ENCODE measurements at places on chromosomes 7 and 10. TPM values are rescaled to one million over a fixed set of nuclear protein-coding genes. Genes with fewer than 3 reads are reported as not detected.

Gene NPTX2
- total RNA-seq, result 0.22 TPM

Gene ELN
- 0.11 TPM for total RNA-seq

Gene TLX1
- total RNA-seq, result not detected

Gene PRSS1
- not detected for total RNA-seq

Gene PPA1
- total RNA-seq, result 66.0 TPM

Gene WDR86
- not detected for total RNA-seq

Gene GPR22
- not detected for total RNA-seq

Gene SLC13A1
- not detected for total RNA-seq

Gene PNLIPRP2
- total RNA-seq, result not detected

Gene DENND10
- 28.8 TPM for total RNA-seq

GRCh38 chr10:27390681-27391080 lies 113.4 kb upstream of the RAB18 start:
- DNase-seq, result no peak

DNA sequence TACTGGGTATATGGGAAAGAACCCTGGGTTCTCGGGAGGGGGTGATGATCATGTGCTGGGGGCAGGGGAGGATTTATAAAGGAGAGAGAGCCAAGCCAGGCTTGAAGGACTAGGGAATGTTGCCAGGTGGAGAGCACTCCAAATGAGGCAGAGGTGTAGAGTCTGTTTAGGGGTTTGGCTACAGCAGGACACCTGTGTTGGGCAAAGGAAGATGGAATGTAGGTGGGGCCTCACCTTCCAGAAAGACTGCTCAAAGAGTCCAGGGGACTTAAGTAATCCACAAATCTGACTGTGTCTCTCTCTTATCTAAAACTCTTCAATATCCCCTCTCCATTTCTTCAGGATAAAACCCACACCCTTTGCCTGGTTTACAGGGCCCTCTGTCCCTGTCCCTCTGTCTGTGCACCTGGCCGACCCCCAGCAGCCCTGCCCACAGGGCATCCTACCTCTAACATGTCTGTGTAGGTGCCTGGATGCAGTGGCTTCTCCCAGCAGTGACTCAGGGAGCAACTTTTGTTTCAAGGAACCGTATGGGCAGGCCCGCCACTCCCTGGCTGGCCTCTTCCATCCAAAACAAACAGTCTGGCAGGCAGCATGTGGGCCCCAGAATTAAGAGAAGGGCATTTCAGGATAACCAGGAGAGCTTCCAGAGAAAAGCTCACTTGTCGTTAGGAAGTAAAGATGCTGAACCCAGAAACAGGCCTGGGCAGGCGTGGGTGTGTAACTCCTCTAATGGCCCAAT lies 10.6 kb upstream of the PLEKHA1 start:
- DNase-seq, result no peak

GRCh38 chr10:3812141-3812540 lies 27.1 kb upstream of the KLF6 start:
- DNase-seq, result no peak

GRCh38 chr7:50068026-50068425 lies 25.0 kb downstream of the ZPBP start:
- DNase-seq, result peak; percentile 48

DNA sequence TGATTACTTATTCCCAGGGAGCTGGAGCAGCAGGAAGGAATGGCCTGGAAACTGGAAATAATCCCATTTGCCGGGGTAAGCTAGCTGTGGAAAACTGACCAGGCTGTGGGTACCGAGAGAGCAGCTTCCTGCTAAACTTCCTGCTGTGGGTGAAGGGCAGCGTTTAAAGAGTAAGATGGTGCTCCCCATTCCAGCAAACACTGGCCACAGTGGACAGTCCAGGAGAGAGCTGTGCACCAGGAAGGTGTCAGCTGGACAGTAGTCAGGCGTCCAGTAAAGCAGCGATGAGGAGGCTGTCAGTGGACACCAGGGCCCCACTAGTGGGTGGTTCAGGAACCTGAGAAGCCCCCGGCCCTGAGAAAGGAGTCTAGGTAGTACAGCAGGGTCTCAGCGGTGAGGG lies 55.4 kb downstream of the TBXAS1 start:
- no peak for DNase-seq

- DNase-seq, result no peak
Measured at GRCh38 chr7:140889150-140889549, 35.6 kb downstream of the BRAF start.

- no peak for DNase-seq
Measured at GRCh38 chr7:49772916-49773217, 571 bp upstream of the VWC2 start.

DNA sequence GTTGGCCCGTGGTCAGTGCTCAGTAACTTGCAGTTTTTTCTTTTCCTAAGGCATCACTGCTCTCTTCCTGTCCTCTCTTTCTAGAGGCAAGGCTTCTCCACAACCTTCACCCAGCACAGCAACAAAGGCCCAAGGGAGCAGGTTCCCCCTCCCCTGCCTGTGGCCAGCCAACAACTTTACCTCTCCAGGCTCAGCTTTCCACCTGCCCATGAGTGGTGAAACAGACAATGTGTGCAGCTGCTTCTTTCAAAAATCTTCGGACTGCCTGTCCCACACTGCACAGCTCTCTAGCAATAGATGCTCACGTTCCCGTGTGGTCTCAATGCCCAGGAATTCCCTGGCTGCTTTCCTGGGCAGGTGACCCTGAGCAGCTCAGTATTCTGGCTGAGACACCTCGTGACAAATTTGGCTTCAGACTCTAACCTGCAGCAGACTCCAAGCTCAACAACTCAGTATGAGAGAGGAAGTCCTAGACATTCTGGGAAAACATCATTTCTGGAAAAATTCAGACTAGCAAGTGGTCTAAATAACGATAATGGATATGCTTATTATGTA lies 28.9 kb upstream of the TMEM72 start:
- no peak for DNase-seq

- no peak for DNase-seq
Measured at GRCh38 chr10:47060356-47060755, 149.1 kb downstream of the PTPN20 start.

DNA sequence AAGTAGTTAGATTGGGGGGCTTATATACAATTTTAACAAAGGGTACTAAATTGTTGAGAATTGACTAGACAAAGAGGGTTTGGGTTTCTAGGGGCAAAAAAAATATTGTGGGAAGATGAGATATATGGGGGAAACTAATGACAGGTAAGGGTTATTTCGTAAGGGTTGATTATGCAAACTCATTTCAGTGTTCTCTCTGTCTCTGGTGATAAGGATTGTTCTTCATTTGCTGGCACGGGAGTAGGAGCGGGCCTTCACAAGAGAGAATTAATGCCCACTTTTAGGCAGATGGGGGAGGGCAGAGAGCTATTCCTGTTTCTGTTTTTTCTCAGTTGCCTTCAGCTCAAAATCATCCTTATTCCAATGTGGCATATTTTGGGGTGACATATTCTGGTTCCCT lies 258.4 kb downstream of the EXOC4 start:
- no peak for DNase-seq

DNA sequence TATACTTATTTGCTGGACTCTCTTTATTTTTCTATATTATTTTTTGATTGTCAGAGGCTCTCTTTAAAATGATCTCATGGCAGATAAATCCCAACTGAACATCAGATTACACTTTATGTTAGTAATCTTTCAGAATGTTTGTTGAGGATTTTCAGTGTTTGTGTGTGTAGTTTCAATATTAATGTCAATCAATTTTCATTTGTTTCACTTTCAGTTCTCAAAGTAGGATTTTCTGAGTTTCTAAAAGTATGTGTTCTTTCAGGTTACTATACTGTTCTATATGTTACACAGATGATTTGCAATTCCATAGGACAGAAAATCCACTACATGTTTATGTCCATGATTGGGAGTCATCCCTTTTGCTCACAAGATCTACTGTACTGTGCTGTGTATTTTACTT lies 311.9 kb upstream of the POT1 start:
- no peak for DNase-seq

DNA sequence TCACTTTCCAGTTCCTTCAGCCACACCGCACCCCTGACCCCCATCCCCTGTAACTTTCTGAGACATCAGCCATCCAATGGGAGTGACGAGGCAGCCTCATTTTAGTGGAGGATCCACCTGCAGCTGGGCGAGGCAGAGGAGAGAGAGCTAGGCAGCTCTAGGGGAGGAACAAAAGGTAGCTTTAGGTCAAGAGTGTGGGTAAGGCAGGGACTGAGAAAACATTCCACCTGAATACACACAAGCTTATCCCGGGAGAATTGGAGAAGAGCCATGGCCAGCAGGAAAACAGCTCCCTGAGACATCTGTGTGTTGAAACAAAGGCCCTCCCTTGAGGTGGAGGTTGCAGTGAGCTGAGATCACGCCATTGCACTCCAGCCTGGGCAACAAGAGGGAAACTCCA lies 6.7 kb upstream of the KLRG2 start:
- DNase-seq, result no peak

- no peak for DNase-seq
Measured at GRCh38 chr7:55157764-55158105, 138.9 kb downstream of the EGFR start.

DNA sequence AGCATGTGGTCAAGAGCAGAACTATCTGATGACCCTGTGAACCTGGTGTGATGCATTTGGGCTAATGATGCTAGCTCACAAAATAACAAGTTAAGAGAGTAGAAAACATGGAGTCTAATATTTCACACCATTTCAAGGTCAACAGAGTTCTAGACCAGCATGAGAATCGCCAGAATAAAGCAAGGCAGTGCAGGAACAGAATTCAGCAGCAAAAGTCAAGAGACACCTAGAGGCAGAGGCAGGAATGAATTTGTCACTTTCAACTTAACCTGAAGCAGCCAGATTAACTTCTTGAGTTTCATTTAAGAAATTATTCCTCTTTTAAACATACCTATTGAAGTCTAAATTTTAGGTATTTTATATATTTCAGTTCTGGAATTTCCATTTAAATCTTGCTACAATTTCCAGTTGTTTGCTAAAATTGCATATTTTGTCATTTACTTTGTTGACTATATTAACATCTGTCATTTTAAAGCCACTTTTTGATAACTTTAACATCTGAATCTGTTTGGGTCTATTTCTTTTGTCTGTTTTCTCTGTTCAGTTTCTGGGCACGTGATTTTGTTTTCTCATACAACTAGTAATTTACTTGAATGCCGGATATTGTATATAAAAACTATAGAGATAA lies 44.2 kb upstream of the PRSS58 start:
- DNase-seq, result no peak

- no peak for DNase-seq
Measured at GRCh38 chr7:53993224-53993623, 549.0 kb upstream of the VSTM2A start.

DNA sequence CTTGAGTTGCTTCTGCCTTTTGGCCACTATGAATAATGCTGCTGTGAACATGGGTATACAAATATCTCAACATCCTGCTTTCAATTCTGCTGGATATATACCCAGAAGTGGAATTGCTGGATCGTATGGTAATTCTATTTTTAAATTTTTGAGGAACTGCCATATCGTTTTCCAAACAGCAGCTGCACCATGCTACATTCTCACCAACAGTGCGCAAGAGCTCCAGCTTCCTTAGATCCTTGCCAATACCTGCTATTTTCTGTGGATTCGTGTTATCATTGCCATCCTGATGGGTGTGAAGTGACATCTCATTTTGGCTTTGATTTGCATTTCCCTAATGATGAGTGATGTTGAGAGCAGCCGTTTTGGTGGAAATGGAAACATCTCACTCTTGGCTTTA lies 26.7 kb downstream of the FRMD4A start:
- DNase-seq, result no peak

DNA sequence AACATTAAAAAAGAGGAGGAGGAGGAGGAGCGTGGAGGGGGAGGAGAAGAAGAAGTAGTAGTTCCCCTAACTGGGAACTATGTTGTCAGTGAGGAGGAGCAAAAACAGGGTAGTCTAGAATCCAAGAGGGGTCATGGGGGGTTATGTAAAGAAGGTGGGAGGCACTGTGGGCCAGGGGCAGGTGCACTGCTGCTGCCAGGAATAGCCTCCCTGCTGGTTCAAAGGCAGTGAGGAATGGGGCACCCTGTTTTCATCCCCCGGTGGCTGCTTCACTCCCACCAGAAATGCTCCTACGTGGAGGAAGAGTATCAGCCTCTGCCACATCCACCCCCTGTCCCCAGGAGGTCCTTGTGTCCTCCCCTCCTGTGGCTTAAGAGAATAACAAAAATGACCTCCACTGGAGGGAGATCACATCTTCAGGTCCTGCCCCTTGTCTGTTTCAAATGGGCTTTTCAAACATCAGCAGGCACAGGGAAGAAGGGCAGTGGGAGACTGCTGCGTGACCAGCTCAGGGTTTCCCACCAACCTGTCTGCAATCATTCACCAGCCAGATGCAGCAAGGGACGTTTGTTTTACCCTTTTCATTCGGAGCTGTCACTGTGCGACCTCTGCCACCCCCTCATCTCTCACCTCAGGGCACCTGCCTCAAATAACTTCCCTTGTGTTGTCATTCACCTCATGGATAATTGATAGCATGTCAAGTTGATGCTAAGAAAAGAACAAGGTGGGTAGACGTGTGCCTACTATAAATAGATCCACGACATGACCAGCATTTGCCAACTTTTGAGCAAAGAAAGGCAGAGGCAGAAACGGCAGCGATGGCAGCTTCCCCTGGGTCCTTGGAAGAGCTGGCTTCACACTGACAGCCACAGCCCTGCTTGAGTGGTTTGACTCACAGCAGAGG lies 92.6 kb downstream of the DGKI start:
- no peak for DNase-seq

DNA sequence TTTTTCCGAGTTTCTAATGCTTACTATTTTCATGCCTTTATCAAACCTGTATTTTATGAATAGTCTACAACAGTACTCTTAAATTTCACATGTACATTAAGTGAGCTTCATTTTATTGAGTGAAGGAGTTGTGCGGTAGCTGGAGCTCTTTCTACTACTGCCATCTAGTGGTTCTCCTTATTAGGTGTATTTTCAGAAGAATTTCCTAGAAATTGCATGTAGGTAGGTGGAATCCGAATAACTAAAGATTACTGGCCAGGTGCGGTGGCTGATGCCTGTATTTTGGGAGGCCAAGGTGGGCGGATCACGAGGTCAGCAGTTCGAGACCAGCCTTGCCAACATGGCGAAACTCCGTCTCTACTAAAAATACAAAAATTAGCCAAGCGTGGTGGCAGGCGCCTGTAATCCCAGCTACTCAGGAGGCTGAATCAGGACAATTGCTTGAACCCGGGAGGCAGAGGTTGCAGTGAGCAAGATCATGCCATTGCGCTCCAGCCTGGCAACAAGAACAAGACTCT lies 38.3 kb downstream of the LRRC72 start:
- DNase-seq, result no peak

Measured in naive thymus-derived CD4-positive, alpha-beta T cell (primary cell).